ENCODE measurements at places on chromosomes 6 and 20. TPM values are rescaled to one million over a fixed set of nuclear protein-coding genes. Genes with fewer than 3 reads are reported as not detected.

The ADA gene
- 7.9 TPM for total RNA-seq

GRCh38 chr20:44279228-44279627 lies 31.8 kb downstream of the FITM2 start:
- no peak overlapping the region for H3K4me3 ChIP-seq
- no peaks in the 10 kb centered on the region for H3K4me1 ChIP-seq
- H3K36me3 ChIP-seq, result no peaks in the 10 kb centered on the region
- no peak overlapping the region for H3K27ac ChIP-seq
- no peak for DNase-seq

- H3K4me1 ChIP-seq, result no peaks in the 10 kb centered on the region
- H3K36me3 ChIP-seq, result no peaks in the 10 kb centered on the region
- DNase-seq, result no peak
- no peak overlapping the region for H3K4me3 ChIP-seq
These were observed 21.8 kb upstream of the CCND3 start for GRCh38 chr6:41963371-41963770.

GRCh38 chr6:114407426-114408035 lies 64.7 kb upstream of the HS3ST5 start:
- H3K4me3 ChIP-seq, result no peak overlapping the region
- no peaks in the 10 kb centered on the region for H3K27me3 ChIP-seq
- H3K36me3 ChIP-seq, result no peaks in the 10 kb centered on the region
- no peak for DNase-seq
- H3K27ac ChIP-seq, result no peak overlapping the region
- H3K4me1 ChIP-seq, result no peaks in the 10 kb centered on the region

GRCh38 chr6:31399589-31400466 lies 3.6 kb upstream of the MICA start:
- H3K27ac ChIP-seq, result peak overlapping the region; percentile 94
- H3K4me3 ChIP-seq, result peak overlapping the region; percentile 64
- peaks cover 59% of the 10 kb centered on the region for H3K4me1 ChIP-seq
- DNase-seq, result peak; percentile 96
- H3K36me3 ChIP-seq, result no peaks in the 10 kb centered on the region

Data from suprapubic skin (tissue), 4 donors.